Iris pigment epithelial cell (primary cell): ENCODE measurements at places on chromosomes 6 and 20.

- DNase-seq = no peak
These were observed 35.2 kb downstream of the HFE start for GRCh38 chr6:26122402-26122792.

- no peak for DNase-seq
These were observed 2.4 kb downstream of the B3GALT4 start for GRCh38 chr6:33279257-33279695.

DNA sequence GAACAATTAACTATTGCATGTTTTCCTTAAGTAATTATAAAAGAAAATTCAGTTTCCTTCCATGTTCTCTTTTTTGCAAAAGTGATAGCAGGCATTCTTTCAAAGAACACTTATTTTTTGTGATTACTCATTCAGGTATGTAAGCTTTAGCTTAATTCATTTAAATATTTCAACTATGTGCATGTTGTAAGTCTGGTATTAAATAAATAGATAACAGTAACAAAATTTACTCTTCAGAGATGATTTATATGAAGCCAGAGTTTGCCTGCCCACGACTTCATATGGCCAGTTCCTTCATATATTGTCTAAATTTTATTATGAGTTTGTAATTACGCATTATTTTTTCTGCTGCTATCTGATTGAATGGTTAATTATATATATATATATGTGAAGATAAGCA lies 110.9 kb downstream of the ADGRG6 start:
- DNase-seq = no peak

- DNase-seq = no peak
These were observed 54.7 kb downstream of the ELOVL5 start for GRCh38 chr6:53294095-53294494.

DNA sequence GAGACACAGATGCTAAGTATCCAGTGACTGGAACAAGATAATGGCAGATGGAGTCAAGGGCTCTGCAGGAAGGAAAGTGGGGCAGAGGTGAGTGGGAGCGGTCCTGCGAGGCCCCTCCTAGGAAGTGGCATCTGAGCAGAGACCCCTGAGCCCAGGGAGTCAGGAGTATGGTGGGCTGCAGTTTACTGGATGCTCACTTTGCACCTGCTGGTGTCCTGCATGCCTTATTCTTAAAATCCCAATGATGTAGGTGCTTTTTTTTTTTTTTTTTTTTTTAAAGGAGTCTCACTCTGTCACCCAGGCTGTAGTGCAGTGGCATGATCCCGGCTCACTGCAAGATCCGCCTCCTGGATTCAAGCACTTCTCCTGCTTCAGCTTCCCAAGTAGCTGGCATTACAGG lies 5.6 kb downstream of the CEBPB start:
- DNase-seq = no peak

DNA sequence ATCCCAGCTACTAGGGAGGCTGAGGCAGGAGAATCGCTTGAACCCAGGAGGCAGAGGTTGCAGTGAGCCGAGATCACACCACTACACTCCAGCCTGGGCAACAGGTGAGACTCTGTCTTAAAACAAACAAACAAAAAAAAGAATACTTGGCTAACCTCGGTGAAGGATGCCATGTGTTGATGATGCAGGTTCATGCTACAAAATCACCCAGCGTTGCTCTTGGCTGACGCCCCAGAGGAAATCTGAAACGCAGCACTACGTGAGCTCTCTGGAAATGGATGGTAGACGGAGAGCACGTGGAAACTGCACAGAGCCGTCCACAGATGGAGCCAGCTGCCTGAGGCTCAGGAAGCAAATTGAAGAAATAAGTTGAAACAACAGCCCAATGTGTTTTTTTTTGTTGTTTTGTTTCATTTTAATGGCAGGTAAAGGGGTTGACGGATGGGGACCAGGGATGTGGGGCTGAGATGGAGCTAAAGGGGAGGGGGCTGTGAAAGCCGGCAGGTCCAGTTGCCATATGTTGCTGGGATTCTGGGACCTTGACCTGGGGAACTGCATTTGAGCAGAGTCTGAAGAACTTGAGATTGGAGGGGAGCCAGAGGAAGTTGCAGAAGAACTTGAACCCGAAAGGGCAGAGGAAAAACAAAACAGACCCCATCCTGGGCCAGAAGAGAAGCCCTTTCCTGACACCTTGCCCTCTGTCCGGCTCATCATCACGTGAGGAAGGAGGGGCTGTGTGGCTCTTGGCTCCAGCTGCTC lies 12.8 kb upstream of the MANBAL start:
- peak; percentile 95 for DNase-seq

DNA sequence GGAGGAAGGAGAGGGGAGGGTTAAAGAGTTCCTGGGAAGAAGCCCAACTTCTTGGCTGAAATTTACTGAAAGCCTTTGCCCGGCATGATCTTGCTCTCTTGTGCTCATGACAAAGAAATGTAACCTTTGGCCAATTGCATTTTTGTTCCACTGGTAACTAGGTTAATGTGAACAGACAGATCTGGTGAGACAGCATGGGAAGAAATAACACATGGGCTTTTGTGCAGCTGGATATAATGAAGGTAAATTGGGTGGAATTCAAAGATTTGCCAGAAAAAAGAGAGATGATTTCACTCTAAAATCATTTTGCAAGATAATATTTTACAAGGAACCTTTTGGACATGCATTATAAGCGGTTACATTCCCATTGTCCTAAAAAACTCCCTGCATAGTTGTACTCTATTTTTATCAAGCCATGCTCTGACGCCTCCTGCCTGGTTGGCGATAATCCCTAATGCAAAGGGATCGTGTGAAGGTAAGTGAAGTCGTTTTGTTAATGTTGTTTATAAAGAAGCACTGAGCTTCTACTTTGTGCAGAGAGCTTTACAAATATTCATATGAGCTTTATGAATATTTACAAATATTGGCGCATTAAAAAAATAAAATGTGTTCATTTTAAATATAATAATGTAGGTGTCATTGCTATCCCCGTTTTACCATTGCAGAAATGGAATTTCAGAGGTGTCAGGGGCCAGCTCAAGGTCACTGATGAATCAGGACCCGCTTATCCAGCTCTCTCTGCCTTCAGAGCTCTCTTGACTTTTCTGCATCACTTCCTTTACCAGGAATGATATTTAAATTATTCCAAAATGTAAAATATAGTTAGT lies 161.3 kb upstream of the AGPAT4 start:
- peak; percentile 90 for DNase-seq

- no peak for DNase-seq
These were observed 148.2 kb upstream of the MLN start for GRCh38 chr6:33952016-33952415.
